ENCODE measurements at places on chromosomes 16 and 17. TPM values are rescaled to one million over a fixed set of nuclear protein-coding genes. Genes with fewer than 3 reads are reported as not detected.

AXIN2 gene
- total RNA-seq, result 66.5 TPM

DNA sequence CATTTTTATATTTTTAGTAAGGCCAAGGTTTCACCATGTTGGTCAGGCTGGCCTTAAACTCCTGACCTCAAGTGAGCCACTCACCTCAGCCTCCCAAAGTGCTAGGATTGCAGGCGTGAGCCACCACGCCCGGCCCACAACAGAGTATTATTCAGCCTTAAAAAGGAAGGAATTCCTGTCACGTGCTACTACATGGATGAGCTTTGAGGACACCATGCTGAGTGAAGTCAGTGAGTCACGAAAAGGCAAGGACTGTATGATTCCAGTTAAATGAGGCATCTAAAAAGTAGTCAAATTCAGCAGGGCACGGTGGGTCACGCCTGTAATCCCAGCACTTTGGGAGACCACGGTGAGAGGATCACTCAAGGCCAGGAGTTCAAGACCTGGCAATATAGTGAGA, 9.7 kb downstream of the CSF3 start:
- no peak for DNase-seq

DNA sequence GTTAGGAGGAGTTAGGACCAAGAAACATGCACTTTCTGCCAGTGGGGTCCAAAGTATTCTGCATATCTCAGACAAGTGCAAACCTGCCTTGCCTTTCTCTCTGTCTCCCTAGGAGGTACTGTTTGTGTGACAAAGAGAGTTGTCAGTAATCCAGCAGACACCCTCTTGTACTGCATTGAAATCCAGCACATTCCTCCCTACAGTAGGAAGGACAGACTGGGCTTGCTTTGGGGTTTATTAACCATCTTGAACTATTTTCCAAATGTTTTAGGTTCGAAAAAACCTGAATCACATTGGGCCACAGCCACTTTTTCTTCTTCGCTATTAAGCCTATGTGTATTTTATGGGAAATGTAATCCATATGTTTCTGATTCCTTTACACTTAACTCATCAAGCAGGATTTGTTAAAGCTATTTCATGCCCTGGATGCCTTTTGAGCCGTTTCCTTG, 204.2 kb upstream of the KCNJ16 start:
- DNase-seq, result no peak

GRCh38 chr17:56347639-56348038, 194.4 kb downstream of the ANKFN1 start:
- no peak for DNase-seq

DNA sequence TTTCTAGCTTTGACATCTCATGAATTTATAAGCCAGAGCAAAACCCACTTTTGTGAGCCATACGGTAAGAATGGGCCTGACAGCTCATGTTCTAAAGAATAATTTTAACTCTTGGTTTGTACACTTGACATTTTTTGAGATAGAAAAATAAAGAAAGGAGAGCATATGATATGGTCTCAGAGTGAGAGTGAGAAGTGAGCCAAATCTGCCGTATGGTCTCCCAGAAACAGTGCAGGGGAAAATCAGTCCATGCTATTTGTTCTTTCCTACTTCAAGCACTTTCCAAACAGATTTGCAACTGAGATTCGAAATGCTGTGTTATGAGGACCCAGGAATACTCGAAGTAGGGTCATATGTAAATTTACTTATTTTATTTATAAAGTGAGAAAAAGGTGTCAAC, 20.9 kb downstream of the SMIM36 start:
- no peak for DNase-seq

KCNH4 gene
- total RNA-seq, result 0.14 TPM

DNA sequence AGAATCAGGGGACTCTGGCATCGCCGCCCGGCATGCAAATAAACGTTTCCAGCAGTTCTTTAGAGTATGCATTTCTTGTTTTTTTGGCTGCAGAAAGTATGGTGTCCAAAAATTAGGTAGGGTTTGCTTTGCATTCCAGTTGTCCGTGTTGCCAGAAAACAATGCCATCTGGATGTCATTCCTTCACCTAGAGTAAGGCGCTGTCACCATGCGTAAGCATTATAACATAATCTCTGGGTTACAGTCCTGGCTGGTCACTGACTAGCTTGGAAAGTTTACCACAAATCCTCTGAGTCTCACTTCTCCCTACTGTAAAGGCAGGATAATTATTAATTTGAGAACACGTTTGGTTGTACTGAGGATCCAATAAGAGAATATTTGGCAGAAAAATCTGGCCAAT, 457.7 kb downstream of the XYLT1 start:
- DNase-seq, result no peak

SLFN12L gene
- not detected for total RNA-seq

ERN2 gene
- total RNA-seq, result 0.59 TPM

GRCh38 chr16:84292011-84292410, 2.7 kb upstream of the WFDC1 start:
- no peak for DNase-seq

DNA sequence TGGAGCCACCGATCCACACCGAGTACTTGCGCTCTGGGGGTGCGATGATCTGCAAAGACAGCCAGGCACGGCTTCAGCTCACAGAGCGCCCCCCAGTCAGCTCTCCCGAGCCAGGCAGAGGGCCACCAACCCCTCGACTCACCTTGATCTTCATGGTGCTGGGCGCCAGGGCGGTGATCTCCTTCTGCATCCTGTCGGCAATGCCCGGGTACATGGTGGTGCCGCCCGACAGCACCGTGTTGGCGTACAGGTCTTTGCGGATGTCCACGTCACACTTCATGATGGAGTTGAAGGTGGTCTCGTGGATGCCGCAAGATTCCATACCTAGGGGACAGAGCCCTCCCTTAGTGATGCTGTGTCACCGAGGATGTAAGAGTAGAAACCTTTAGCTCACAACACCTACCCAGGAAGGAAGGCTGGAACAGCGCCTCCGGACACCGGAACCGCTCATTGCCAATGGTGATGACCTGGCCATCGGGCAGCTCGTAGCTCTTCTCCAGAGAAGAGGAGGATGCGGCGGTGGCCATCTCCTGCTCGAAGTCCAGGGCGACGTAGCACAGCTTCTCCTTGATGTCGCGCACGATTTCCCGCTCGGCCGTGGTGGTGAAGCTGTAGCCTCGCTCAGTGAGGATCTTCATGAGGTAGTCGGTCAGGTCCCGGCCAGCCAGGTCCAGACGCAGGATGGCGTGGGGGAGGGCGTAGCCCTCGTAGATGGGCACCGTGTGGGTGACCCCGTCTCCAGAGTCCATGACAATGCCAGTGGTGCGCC, 1.6 kb downstream of the ACTG1 start:
- no peak for DNase-seq

DNA sequence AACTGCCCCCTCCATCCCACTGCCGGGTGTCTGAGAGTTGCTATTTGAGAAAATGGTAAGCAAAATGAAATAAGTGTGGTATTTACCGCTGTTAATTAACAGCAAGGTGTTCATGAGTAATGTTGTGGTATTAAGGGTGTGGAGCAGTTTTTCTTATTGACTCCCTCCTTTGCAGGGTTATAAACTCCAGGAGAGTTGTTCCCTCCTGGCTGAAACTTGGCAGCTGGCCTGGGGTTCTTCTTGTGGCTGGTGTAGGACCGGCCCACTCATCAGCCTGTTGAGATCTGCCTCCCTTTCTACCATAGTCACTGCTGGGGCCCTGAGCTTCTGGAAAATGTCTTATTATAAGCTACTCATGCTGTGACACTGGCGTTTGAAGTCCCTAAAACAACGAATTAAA, 128.6 kb downstream of the SOX9 start:
- no peak for DNase-seq

- DNase-seq, result no peak
These were observed 59.1 kb downstream of the OTOA start for GRCh38 chr16:21722771-21723455.

- no peak for DNase-seq
These were observed 11.7 kb downstream of the ERN1 start for GRCh38 chr17:64117981-64118979.

DLX4 gene
- total RNA-seq, result 0.49 TPM

- DNase-seq, result no peak
These were observed 439.8 kb upstream of the DYNLRB2 start for GRCh38 chr16:80100846-80101451.

WFDC1 gene
- total RNA-seq, result 0.14 TPM

CA5A gene
- not detected for total RNA-seq

- no peak for DNase-seq
These were observed 718 bp downstream of the SAT2 start for GRCh38 chr17:7626956-7627249.

DNA sequence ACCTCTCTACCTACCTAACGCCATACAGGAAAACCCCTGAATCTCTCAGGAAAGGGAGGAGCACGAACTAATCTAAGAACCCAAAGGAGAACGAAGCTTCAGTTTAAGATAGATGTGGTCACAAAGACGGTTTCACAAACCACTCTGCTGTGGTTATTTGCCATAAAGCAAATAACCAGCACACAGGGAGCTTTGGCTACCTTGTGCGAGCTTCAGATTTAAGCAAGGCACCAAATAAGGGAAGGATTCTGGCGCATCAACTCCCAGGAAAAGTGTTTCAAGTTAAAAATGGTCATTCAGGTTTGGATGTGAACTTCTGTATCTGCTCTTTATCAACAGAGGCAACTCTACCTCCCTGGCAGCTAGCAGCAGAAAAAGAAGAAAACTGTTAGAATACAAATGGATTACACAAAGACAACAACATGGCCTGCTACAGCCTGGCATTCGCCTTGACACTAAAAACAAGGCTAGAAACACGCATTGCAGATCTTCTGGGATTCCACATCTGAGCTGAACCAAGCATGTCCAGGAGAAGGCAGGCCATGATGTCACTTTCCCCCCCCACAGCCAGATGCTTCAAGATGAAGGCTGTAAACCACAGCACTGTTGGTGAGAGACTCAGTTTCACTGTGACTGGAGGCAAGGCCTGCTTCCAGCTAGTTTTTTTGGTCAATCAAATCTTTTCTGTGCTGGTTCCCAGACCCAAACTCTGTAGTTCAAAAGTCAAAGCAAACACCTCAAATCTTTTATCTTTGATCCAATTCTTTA, 43.6 kb downstream of the SMG6 start:
- no peak for DNase-seq

SPEM2 gene
- total RNA-seq, result not detected

- no peak for DNase-seq
These were observed 1509.2 kb downstream of the CDH11 start for GRCh38 chr16:63612462-63613227.

NLGN2 gene
- 104 TPM for total RNA-seq
